ENCODE measurements at places on chromosomes 2 and 18.

DNA sequence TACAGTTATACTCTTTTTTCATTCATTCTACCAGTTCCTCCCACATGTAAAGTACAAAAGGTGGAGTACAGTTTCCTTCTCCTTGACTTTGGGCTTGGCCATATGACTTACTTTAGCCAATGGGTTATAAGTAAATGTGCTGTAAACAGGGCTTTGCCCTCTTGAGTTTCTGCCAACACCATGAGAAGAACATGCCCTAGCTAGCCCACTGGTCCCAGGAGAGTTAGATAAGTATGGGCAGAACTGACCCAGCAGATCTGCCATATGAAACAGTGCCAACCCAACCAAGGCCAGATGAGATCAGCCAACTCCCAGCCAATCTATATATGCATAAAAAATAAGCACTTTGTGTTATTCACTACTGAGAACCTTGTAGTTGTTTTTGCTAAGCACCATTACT is 25.5 kb downstream of the ZC3H8 start:
- DNase-seq = no peak

DNA sequence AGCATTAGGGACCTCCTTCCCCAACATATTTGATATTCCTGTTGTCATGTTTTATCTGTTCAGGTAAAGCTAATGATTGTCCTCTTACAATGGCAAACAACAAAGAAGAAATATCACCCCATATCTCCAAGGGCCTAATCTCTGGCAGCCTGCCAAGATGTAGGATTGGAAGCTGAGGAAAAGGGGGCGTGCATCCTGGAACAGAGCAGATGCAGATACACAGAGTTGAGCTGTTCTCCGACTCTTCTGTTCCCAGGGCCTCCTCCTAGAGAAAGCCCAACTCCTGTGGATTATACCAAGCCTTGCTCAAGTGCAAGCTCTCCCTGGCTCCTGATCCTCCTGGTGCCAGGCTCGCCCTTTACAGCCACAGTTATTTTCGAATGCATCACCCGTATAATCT is 35.2 kb upstream of the CD207 start:
- no peak for DNase-seq

DNA sequence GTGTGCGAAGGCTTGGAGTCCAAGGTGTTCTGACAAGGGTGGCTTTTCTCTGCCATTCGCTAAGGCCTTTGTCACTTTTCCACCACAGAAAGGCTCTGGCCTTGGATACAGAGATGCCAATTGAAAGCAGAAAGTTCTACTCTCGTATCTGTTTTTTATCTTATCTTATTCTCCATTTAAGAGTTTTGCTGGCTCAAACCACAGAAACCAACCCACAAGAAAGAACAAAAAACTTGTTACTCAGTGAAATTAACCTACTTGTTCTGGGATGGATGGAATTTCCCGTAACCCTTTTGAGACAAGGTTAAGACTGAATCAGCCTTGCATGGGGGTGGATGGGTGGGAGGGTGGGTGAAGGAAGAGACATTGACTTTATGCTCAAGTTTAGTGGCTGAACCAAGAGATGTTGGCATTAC is 221.7 kb downstream of the CDH20 start:
- no peak for DNase-seq

DNA sequence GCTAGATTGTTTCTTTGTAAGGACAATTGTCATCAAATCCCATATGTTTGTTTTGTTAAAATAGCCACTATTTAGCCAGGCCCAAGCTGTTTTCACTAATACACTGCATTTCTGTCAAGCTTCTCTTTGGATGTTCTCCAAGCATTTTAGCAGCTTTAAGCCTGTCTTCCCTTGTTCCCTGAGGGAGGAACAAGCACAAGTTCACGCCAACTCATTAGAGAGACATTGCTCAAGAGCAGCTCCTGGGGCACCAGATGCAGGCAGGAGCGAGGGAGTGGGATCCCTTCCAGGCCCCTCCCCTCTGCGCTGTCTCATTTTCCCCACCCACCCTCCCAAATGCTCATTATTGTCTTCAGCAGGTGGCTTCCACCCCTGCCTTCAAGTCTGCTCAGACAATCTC is 32.6 kb upstream of the PPP3R1 start:
- DNase-seq = no peak

DNA sequence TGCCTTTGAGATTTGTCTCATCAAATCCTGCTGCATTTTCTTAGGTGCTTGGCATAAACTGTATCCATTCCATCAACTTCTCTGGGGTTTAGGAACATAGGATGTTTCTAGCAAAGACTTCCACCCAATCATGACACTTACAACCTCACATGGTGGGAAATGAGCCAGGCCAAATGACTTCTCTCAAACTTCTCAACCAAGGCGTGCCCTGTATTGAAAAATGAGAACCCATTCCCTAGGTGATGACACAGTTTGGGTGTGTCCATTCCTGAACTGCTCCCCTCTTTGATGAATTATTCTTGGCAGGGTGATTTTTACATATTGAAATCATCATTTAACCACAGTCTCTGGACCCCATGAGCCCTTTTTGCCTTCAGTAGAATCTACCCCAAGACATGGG is 161.1 kb downstream of the EN1 start:
- no peak for DNase-seq

GRCh38 chr2:8684878-8685696 is 3.2 kb downstream of the ID2 start:
- no peak for DNase-seq

GRCh38 chr2:72204786-72205503 is 57.3 kb upstream of the CYP26B1 start:
- no peak for DNase-seq

- no peak for DNase-seq
These were observed 10.7 kb upstream of the ADD2 start for GRCh38 chr2:70778676-70779075.

DNA sequence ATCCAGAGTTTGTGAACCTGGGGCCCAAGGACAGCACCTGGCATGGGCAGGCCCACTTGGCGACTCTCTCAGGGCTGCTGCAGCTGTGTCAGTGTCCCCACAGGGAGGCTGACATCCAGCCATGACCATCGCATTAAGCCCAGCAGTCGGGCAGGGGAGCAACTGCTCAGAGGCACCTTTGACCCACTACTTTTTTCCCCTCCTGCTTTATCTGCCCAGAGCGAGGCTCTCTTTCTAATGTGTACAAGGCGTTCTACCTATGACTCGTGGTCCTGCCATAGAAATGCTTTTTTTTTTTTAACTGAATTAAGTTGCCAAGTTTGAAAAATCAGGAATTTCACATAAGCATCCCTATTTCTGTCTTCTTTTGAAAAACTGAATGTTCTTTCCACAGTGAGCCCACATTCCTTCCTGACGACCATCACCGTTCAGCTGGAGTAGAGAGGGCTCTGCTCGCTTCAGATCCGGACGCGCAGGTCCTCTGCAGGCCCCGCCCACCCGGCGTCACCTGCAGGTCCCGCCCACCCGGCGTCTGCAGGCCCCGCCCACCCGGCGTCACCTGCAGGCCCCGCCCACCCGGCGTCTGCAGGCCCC is 403 bp upstream of the CLUL1 start:
- no peak for DNase-seq

DNA sequence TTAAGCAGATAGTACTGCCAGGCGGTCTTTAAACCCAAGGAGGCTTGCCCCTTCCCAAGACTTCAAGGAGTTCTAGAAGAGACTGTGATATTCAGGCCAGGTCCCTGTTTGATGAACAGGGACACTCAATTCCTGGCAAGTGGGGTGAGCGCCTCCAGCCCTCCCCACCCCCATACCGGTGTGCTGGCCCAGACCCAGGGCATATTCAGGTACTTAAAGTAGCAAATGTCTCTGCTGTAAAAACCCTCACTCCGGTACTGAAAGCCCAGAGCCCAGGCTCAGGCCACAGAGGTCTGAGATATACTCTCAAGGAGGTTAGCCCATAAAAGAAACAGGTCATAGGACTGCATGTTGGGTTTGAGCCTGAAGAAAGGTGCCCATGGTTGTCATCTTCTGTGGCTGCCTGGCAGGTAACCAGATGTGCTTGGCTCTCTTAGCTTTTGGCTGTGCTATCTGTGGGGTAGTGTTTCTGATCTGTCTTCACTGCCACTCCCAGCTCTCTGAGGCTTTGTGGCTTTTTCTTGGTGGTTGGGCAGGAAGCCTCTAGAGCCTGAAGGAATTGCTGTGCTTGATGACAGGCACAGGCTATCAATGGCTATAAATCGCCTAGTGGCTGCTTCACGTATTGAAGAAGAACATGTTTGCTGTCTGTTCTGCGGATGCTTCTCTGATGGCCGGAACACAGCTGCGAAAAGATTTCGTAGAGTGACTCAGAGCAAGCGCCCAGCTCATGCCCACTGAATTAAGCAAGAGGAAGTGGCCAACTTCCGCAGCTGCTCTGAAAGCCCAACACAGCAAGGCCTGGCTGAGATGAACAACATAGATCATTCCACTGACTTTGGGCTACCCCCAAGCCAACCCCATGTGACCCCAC is 63.3 kb upstream of the ALPP start:
- DNase-seq = peak; percentile 96

- no peak for DNase-seq
These were observed 50.7 kb downstream of the EIPR1 start for GRCh38 chr2:3326871-3327270.

DNA sequence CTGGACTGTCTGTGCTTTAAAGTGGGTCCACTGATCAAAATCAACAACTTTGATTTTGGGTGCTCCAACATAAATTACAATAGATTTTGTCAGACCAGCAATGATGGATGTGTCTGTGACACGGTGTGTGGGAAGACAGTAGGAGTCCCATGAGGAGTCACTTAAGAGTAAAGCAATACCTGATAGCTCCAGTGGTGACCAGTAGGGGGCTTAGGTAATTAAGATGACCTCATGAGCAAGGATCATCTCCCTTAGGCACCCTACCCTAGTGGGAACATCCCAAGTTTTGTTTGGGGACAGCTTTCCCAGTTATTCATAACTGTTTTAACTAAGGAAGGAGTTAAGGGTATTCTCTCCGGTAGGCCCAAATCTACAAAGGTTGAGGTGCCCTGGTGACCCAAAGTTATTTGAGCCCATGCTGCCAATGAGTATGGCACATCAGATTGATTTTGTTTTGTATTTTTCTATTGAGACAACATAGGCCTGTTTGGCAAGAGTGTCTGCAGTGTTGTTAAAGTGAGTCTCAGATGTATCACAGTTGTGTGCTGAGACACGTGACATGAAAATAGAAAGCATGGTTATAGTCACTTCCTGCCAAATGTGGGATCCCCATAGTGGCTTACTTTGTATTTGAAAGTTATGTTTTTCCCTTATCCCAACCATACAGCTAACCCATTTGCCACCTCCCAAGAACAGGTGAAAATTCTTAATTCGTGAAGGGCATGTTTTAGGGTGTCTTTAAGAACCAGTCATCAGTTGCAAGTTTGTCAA is 1337.6 kb upstream of the SLC39A10 start:
- DNase-seq = no peak

DNA sequence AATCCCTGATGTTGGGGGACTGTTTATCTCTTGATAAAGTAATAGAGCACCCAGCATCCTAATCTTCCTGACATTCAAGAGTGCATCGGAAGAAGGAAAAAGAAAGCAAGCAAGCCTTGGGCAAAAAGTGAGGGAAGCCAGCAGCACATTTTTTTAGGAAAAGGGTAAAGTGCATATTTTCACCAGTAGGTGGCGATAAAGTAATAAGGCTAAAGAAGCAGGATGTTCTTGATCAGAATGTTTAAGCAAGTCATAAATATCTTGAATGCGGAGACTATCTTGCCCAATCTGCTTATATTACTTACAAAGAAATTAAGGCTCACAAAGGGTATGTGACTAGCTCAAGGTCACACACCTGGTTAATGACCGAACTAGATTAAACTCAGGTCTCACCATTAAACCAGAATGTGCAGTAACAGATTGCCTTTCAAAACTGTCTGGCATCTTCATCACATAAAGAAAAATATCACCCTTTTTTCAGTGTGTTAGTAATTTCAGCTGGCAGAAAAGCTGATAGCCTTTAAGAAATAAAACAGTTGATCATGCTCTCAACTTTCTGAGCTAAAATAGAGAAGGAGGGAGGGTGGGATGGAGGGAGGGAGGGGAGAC is 83.8 kb downstream of the VIT start:
- no peak for DNase-seq

GRCh38 chr2:156157670-156158069 is 174.9 kb downstream of the NR4A2 start:
- no peak for DNase-seq

- no peak for DNase-seq
These were observed 516.7 kb downstream of the NR4A2 start for GRCh38 chr2:155815851-155816250.

DNA sequence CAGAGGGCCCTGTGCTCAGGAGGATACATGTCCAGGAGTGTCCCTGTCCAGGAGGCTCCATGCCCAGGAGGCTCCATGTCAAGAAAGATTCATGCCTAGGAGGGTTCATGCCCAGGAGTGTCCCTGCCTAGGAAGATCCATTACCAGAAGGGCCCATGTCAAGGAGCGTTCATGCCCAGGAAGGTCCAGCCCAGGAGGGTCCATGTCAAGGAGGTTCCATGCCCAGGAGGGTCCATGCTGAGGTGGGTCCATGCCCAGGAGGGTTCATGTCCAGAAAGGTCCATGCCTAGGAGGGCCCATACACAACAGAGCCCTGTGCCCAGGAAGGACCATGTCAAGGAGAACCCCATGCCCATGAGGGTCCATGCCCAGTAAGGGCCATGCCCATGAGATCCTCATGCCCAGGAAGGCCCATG is 7.0 kb downstream of the GPR35 start:
- no peak for DNase-seq

DNA sequence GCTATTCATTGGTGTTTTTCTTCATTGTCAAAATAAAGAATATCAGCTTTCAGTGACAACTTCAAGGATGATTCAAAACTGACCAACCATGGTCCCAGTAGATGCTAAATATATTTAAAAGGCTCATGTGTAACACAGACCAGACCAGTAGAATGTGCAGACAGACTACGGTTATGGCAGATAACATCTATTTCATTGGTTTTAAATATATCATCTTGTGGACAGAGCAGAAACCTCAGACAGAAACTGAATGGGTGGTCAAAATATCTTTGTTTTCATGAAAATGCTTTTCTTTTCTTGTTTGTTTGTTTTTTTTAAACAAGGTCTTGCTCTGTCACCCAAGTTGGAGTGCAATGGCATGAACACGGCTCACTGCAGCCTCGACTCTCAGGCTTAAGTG is 107.4 kb upstream of the CREB1 start:
- no peak for DNase-seq

GRCh38 chr18:395456-396250 is 104.8 kb downstream of the COLEC12 start:
- no peak for DNase-seq

DNA sequence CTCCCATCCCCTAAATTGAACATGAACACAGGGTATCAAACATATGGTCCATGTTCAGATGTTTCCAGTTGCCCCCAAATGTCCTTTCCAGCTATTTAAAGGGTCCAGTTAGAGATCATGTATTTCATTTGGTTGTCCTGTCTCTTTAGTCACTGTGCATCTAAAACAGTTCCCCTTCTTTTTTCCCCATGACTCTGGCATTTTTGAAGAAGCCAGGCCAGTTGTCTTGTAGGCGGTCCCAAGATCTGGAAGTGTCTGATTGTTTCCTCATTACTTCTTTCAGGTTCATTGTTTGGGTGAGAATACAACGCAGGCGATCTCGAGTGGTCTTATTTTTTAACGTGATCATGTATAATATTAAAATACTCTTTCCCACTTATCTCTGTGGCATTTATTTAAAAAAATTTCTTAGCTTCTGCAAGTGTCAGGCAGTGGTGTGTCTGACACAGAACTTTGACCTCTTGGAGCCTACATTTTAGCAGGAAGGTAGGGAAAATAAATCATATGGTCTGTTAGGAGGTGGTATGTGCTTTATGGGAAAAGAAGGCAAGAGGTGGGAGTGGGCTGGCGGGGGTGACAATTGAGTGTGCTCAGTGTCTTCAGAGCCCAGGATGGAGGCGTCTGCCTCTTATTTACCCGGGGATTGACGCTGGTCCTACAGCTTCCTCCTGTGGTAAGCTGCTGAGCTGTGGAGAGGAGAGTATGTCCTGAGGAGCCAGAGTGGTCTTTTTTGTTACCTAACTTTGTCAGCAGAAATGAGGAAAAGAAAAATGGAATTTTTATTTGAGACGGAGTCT is 8.1 kb downstream of the RAB31 start:
- no peak for DNase-seq

Measured in GF-D8 (cell line).